ENCODE measurements at places on chromosomes 2 and 18.

- DNase-seq = no peak
These were observed 55.7 kb downstream of the RAB27B start for GRCh38 chr18:54883816-54884604.

DNA sequence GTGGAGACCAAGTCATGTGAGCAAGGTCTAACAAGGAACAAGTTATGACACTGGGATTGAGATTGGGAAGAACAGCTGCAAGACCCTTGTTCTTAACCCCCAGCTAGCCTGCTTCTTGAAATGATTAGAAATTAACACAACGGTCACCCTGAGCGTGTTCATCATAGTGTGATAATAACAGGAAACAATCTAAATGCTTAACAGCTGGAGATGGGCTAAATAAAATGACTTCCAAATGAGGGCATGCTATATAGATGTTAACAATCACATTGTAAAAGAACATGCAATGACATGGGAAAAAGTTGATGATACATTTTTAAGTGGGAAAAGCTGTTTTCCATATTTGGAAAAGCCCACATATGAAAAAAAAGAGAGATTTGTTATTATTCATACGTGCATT is 47.6 kb downstream of the RPL37A start:
- DNase-seq = no peak

- no peak for DNase-seq
These were observed 336.0 kb downstream of the SLC8A1 start for GRCh38 chr2:40115894-40116293.

GRCh38 chr2:230874456-230874855 is 9.7 kb downstream of the ITM2C start:
- DNase-seq = no peak

GRCh38 chr2:28824870-28825269 is 14.2 kb downstream of the SPDYA start:
- no peak for DNase-seq

GRCh38 chr2:161522796-161523195 is 101.4 kb upstream of the SLC4A10 start:
- no peak for DNase-seq

GRCh38 chr2:128639120-128639477 is 320.4 kb upstream of the HS6ST1 start:
- no peak for DNase-seq

Measured in suppressor macrophage treated with lipopolysaccharide for 1 hour (primary cell).